ENCODE measurements at places on chromosomes 5 and 9.

DNA sequence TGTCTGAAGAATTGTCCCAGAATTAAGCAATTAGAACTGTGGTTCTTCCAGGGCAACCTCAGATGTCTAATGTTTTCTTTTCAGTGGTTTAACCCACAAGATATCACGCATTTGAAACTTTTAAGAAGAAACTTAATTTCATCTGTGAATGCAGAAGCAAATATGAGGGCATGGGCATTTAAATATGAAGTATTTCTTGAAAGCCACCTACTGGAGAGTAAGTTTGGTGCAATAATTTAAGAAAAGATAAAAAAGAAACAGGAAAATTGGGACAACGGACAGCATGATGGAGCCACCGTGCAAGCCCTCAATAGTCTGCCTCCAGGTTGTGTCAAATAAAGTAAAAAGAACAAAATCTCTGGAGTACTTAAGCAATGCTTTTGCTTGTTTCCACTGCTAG is 1.2 kb upstream of the CAPSL start:
- no peak for DNase-seq

DNA sequence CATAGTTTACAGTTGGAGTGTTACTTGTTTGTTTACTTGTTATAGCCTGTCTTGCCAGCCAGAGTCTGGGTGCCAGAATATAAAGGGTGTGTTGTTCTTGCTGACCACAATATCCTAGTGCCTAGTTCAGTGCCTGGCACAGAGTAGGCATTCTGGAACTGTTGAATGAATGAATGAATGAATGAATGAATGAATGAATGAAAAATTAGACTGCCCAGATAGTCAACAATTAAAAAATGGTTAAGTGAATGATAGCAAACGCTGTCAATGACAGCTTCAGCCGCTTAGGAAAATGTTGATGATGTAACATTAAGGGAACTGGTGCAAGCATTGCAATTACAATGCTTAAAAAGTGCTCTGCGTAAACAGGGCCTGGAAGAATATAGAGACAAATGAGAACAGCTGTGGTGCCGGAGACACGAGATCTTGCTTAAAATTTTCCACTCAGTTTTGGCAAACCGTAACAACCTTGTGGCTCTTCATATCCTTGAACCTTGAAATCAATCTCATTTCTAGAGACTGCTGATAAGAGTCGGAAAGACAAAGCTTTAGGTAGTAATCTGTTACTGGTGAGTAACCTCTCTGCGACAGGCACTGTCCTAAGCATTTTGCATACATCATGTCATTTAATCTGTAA is 4.7 kb upstream of the TTLL11 start:
- DNase-seq: no peak

DNA sequence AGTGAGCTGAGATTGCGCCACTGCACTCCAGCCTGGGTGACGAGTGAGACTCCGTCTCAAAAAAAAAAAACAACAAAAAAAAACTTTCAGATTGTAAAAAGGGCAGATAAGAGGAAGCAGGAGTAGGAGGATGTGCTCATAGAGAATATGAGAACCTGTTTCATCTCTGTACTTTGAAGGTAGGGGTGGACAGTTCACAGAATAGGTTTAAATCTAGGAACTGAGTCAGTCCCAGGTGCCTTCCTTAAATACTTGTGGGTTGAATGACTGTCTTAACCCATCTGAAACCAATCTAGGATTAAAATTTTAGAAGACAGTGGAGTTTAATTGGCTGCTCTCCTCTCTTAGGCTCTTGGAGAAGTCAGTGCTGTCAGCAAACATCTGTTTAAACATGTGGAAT is 12.4 kb downstream of the POLK start:
- no peak for DNase-seq

- no peak for DNase-seq
Measured at GRCh38 chr5:101404531-101404930, 501.4 kb upstream of the ST8SIA4 start.

DNA sequence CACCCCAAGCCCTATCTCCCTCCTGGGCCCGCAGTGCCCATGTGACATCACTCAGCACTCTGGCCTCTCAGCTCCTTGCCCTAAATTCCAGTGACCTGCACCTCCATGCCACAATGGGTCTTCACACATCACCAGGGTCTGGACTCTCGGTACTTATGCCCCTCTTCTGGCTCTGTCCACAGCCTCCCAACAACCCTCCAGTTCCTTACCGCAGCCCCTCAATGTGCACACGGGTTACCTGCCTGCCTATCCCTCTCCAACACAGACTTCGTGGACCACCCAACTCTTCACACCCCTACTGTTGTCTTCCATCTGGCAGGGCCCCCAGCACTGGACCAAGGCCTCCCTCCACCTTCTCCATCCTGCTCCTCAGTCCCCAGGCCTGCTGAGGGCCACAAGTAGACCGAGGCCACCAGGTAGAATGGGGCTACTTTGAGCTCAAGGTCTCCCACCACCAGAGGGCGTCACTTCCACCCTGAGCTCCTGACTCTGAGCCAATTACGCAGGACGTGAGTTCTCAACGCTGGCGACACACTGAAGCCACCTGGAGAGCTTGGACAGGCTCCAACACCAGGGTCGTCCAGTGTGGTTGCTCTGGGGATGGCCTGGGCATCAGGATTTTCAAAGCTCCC is 172.1 kb downstream of the GABBR2 start:
- DNase-seq: no peak

- no peak for DNase-seq
Measured at GRCh38 chr9:134377976-134378375, 51.7 kb downstream of the RXRA start.

DNA sequence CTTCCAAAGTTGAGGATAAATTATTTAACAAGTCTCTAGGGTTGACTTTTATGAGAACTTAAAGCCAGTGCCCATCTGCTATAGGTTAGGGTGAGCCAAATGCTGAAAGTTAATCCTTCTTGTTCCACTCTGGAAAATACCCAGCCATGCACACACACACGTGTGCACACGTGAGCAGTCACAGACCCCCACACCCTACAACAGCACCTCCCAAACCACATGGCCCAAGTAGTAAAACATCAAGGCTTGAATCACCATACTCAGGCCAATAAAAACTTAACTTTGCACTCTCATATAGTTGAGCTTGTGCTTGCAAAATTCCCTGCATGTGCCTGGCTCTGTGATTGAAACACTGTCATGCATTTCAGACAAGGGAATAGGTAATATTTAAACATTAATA is 467.6 kb downstream of the ARHGEF28 start:
- no peak for DNase-seq

DNA sequence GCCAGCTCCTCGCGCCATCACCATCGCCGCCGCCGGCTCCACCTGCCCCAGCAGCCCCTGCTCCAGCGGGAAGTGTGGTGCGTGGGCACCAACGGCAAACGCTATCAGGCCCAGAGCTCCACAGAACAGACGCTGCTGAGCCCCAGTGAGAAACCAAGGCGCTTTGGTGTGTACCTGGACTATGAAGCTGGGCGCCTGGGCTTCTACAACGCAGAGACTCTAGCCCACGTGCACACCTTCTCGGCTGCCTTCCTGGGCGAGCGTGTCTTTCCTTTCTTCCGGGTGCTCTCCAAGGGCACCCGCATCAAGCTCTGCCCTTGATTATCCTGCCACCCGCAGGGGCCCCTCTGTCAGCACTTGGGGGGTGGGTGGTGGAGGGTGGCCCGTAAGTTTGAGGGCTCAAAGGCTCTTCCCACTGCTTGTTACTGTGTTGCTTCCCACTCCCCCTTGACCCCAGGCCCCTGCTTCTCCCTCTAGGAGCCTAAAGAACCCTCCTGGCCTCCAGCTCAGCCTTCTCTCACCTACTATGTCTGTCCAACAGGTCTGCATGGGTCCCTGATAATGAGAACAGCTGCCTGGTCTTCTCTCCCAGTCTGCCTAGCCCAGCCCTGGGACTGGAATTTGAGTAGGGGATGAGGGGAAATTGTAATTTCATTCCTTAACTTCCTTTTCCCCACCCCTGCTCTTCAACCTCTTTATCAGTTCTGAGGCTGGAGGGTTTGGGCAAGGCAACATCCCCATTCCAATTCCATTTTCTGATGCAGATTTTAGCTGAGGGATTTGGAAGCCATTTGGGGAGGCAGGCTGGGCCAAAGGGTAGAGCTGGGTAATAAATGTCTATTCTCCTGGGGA is 9.0 kb downstream of the RACK1 start:
- no peak for DNase-seq

GRCh38 chr9:98378206-98378780 is 122.8 kb upstream of the TBC1D2 start:
- no peak for DNase-seq

GRCh38 chr5:2214910-2215590 is 332.3 kb upstream of the IRX4 start:
- no peak for DNase-seq

- no peak for DNase-seq
Measured at GRCh38 chr9:81656871-81657337, 32.4 kb downstream of the TLE1 start.

DNA sequence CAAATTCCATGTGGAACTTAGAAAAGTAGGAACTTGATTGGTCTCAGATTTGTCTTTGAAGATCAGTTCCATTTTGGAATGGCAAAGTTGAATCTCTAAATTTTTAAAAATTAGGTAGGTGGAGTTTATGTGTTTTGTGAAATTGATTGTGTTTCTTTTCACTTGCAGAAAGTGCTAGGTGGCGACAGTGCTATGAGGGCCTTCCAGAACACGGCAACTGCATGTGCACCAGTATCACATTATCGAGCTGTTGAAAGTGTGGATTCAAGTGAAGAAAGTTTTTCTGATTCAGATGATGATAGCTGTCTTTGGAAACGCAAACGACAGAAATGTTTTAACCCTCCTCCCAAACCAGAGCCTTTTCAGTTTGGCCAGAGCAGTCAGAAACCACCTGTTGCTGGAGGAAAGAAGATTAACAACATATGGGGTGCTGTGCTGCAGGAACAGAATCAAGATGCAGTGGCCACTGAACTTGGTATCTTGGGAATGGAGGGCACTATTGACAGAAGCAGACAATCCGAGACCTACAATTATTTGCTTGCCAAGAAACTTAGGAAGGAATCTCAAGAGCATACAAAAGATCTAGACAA is 2.8 kb downstream of the PHAX start:
- DNase-seq: no peak

- DNase-seq: no peak
Measured at GRCh38 chr5:133906303-133906702, 62.1 kb downstream of the C5orf15 start.

DNA sequence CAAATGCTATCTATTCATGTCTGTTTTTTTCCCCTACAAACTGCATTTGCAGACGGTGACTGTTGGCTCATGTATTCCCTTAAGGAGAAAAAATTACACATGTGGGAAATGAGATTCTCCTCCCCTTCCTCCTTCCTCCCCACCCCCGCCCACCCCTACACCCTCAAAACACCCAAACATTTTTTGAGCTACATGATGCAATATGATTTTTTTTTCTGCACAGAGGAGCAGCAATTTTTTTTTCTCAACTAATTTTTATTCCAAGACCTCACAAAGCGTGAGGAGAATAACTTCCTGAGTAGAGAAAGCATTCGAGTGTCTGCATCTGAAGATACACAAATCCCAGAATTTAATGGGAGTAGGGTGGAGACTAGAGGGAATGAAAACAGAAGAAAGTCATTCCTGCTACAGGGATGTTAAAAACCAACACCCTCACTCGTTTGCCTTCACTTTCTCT is 118.1 kb downstream of the PRDM6 start:
- DNase-seq: no peak

DNA sequence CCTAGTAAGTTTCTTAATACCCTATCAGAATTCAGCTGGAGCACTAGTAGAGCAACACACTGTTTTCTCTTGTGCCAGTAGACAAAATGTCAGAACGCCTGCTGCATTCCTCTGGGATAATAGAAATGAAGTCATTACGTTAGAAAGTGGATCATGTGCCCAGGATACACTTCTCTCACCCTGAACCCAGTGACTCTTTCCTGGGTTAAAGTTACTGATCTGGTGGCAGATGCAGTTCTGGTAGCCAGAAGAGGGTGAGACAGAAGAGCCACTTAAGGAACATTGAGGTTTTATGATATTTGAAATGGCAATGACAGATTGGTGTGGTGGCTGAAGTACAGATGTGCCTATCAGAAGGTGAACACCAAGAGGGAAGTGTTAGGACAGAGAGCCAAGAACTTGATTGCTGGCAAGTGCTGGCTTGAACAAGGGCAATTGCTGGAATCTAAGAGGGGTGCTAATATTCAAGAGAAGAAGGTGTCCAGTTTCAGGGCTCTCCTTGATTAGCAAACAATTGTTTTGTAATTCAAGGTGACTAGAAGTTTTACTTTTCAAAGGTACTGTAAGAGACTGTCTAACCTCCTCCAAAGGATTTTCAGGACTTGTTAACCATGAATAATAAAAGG is 93.7 kb upstream of the ERBIN start:
- DNase-seq: no peak

- DNase-seq: no peak
Measured at GRCh38 chr5:162624110-162624509, 556.5 kb downstream of the GABRG2 start.

- DNase-seq: no peak
Measured at GRCh38 chr5:157076558-157076957, 17.6 kb upstream of the HAVCR1 start.

GRCh38 chr9:136626066-136626725 is 36.5 kb upstream of the EGFL7 start:
- no peak for DNase-seq

DNA sequence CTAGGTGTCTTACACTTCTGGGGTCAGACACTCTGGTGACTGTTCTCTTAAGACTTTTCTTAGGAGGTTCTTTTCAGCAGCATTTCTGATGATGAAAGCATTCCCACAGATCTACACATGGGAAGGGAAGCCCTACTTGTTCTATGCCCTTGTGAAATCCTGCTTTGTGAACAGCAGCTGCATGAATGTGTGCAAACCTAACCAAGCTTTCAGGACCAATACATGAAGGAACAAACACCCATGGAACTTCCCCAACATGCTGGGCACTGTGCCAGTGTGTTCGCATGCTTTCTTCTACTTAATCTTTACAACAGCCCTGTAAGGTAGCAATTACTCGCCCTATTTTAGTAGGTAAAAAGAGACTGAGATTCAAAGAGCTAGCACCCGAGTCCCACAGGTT is 439.9 kb upstream of the KLF4 start:
- DNase-seq: no peak

DNA sequence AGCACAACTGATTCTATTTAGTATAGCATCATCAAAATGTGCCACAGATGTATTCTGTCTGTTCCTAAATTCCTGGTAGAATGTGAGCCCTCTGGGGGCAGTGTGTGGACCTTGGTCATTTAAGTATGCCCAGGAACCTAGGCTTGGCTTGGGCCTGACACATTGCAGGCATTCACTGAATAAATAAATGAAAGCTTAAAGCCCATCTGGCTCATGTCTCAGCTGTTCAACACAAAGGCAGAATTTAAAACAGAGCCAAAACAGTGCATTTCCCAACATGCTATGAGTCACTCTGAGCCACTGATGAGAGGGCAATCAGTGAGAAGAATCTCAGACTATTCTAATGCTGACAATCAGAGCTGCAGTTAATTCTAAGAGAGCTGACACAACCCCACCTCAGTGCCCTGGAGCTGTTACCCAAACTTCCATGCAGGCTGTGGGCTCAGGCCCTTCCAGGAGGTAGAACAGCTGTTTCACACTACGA is 8.1 kb downstream of the FAM193B start:
- DNase-seq: no peak

GRCh38 chr9:83247732-83248131 is 184.8 kb upstream of the RASEF start:
- DNase-seq: no peak

GRCh38 chr9:91583966-91584365 is 160.3 kb upstream of the NFIL3 start:
- no peak for DNase-seq
